ENCODE measurements at places on chromosomes 7 and 10.

GRCh38 chr10:91756286-91756685, 41.9 kb upstream of the TNKS2 start:
- DNase-seq = no peak

DNA sequence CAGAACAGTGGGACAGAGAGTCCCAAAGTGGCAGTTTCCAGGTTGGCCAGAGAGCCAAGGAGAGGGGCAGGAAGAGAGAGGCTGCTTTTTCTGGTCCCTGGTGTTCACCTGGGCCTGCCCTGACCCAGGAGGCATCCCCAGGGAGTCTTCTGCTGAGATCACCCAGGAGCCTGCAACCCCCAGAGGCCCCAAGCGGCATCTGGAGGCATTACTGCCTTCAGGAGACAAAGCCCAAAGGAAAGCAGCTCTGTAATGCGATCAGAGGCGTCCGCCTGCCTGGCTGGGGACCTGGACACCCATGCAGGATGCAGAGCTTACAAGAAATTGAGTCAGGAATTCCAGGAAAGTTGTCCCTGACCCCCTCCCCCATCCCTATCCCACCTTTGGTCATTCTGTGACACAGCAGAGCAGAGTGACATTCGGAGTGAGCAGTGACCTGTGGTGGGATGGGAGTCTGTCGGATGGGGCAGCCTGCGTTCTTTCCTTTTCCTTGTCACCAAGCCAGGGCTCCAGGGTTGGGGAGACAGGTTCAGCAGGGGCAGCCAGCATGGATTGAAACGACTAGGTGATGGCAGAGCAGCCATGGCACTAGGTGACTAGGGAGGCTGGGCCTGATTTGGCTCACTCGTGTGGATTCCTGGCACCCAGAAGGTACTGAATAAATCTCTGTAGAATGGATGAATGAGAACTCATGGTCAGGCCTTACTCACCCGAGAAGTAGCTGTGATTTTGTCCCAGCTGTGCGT, 10.4 kb downstream of the UNC5B start:
- DNase-seq = no peak

GRCh38 chr7:92667816-92668535, 77.8 kb upstream of the FAM133B start:
- DNase-seq = no peak

GRCh38 chr7:132381742-132382472, 194.4 kb downstream of the PLXNA4 start:
- DNase-seq = no peak

DNA sequence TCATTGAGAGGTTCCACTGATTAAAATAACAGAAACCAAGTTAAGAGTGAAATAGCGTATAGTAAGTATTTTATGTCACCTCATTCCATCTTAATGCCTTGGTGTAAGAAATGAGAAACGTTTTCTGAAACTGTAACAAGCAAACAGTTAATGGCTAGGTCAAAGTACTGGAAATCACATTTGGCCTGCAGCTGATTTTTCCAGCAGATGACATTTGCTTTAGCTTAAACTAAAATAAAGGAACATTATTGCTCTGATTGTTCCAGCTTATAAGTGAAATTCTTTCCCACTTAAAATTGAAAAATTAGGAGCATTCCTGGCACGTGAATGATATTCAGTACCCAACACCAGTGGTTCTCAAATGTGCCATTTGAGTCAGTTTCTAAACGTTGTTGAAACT, 213.6 kb upstream of the DPP6 start:
- DNase-seq = no peak

DNA sequence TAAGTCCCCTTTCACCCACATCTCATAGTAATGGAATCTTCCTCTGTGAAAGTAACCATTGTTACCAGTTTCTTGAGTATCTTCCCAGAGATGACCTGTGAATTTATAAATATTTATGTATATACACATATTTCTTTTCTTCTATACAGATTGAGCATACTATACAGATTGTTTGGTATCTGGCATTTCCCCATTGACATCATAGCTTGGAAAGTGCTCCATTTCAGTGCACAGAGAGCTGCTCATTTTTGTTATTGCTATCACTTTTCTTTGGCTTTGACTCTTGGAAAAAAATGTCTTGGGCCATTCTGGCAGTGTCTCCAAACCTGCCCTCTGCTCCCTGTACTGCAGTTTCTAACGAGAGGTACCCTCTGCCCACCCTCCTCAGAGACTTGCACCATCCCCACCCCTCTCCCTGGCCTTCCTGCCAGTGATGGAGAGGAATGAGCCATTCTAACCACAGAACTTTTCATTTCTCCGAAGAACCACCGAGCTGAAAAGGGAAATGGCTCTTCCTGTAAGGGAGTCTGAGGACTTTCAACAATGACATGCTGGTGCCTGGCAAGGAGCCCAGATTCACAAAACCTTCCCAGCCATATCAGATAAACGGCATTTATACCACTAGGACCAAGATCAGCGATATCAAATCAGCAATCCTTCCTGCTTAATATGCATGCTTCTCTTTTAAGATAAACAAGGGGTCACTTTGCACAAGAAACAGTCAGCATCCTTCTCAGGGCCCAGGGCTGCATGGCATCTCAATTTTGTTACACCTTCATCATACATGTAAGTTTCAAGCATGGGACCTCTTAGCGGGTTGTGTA, 19.7 kb upstream of the CCSER2 start:
- DNase-seq = peak; percentile 62

DNA sequence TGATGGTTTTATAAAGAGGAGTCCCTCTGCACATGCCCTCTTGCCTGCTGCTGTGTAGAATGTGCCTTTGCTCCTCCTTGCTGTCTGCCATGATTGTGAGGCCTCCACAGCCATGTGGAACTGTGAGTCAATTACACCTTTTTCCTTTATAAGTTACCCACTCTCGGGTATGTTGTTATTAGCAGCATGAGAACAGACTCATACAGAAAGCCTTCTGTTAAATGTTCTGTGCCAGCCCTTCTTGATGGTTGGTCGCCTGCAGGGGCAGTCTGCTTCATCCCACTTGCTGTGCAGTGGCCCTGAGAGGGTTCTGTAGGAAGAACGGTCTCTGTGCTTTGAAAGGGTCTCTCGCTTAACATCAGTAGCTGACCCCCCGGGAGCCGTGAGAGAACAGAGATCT, 248.9 kb upstream of the IGFBP3 start:
- DNase-seq = no peak

DNA sequence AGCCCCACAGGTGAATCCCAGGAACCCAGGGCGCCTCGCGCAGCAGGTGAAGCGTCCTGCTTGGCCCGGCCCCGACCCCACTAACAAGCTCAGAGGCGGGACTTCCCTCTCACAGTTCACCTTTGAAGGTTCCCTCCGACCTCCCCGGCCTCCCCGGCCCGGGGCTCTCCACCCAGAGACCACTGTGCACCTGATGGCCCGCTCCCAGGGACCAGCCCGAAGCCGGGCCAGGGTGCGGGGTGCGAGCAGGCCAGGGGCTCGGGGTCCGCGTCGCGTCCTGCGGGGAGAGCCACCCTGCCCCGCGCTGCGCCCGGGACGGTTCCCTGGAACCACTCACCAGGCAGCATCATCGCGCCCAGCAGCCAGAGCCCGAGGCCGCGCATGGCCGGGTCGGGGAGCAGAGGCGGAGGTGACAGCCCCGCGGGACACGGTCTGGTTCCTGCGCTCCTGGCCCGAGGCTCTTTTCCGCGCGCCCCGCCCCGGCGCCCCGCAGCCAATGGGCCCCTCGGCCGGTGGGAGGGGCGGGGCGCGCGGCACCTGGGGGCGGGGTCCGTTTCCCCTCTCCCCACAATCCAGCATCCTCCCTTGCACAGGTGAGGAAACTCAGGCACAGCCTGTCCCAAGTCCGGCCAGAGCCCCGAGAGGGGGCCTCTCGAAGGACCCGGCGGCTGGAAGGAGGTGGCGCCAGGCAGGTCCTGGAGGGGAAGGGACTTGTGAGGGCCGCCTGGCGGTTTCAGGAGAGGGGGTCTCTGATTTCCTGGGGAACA, at the start of gene ADAM8:
TSS of gene ADAM8 (minus strand) at position 434 of the 767 bp plus-strand sequence. CDS start at position 383, 51 bp downstream.
- peak; percentile 3 for DNase-seq

DNA sequence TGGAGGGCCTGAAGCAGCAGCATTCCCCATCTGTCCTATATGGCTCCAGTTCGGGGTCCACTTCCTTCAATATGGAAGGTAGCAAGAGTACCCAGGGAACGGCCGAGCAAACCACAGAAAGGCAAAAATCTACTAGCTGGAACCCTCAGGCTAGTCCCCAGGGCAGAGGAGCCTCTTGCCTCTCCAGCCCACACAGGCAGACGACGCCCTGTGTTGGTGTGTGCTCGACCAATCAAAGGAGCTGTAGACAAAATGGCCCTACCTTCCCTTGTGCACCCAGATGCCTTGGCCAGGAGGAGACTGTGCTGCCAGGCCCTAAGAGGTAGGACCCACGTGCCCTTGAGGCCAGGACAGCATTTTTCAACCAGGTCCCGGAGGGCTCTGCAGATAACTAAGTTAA, 91.5 kb downstream of the FAM53B start:
- DNase-seq = no peak

GRCh38 chr10:19904202-19904661, 88.0 kb downstream of the PLXDC2 start:
- DNase-seq = peak; percentile 82

DNA sequence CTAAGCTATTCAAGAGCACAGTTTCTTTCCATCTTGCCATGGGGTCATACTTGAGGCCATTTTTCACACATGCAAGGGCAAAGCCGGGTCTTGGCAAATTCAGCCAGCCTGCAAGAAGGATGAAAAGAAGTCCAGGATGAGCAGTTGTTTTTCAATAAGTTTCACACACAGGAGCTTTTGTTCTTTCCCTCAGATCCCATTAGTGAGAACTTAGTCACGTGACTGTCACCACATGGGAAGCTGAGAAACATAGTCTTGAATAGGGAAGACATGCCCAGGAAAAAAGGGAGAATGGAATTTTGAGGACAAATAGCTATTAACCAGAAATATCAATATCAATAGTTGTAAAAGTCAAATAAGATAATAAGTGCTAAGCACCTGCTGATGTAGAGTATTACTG, 137.7 kb downstream of the AHR start:
- DNase-seq = no peak

DNA sequence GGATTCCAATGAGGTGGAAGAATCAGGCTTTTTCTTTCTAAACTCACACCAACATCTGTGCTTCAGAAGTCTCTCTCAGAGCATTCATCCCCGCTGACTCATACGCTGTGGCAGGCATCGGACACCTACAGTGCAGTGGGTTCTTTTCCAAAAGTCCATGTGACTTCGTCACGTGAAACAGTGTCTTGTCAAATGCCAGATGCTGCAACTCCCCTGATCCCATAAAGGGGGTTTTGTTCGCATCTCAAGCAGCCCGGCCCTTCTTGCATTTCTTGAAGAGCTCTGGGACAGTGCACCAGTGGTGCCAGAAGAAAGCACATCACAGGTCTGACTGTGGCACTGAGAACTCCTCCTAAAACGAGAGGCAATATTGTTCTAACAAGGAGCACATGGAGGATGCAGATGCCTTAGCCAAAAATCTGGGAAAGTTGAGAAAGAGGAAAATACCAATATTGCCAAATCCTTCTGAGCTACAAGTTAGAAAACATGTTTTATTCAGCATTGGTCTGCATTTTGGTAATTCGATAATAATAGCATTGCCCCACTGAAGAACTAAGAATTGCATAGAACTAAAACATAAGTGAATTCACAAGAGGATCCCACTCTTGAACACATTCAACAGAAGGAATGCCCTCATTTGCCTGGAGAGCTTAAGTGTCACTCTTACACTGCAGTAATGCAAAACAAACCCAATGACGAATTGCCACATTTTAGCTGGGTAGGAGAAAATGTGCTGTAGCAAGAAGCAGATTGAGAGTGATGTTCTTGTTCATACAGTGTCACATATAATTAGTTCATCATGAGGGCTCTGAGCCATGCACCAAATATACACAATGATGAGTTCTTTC, 204.4 kb downstream of the CXCL12 start:
- no peak for DNase-seq

DNA sequence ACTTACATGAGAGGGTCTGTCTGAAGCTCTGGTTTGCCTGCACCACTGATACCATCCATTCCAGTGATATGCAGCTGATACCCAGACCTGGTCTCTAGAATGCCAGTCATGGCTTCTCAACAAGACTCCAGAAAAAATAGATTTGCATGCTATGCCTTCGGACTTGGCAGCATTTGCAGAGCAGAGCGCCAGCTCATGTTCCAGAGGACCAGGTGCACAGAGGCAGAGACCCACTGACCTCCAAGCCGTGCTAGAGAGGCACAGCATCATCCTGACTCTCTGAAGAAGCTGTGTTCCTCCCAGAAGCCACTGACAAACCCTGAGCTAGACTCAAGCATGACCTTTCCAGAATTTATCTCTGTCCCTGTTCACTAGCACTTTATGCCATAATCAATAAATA, 6.9 kb upstream of the PRKAG2 start:
- DNase-seq = no peak

DNA sequence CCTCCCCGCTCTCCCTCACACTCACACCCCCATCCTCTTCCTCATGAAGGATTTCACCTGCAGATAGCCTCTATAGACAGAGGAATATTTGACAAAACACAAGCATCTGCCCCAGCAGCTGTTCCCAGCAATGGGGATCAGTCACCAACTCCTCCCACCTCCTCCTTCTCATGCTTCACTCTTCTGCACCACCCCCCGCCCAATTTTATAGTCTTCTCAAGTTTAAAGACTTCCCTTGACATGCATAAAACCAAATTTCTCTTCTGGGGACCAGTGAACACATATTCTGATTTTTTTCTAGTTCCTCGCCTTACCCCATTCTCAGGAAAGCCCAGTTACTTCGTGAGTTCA, 654.4 kb downstream of the LRMDA start:
- DNase-seq = no peak

- DNase-seq = no peak
These were observed 148.8 kb upstream of the NPY start for GRCh38 chr7:24135003-24135817.

- no peak for DNase-seq
These were observed 10.0 kb downstream of the BTBD16 start for GRCh38 chr10:122281018-122281626.

DNA sequence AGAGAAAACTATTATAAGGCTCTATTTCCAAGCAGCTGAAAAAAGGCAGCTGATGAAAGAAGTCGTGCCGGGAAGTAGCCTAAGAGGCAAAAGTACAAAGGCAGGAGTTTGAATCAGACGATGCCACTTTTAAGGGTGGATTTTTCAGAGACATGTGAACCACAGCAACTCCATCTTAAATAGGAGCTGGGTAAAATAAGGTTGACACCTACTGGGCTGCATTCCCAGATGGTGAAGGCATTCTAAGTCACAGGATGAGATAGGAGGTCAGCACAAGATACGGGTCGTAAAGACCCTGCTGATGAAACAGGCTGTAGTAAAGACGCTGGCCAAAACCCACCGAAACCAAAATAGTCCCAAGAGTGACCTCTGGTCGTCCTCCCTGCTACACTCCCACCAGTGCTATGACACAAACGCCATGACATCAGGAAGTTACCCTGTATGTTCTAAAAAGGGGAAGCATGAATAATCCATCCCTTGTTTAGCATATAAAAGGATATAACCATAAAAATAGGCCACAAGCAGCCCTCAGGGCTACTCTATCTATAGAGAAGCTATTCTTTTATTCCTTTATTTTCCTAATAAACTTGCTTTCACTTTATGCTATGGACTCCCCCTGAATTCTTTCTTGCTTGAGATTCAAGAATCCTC, 45.5 kb upstream of the PRSS1 start:
- DNase-seq = peak; percentile 83

GRCh38 chr7:108132551-108133265, 2.5 kb upstream of the LAMB4 start:
- no peak for DNase-seq

GRCh38 chr7:99255463-99255862, 17.2 kb upstream of the MYH16 start:
- peak; percentile 7 for DNase-seq
